ENCODE measurements at places on chromosomes 11 and 22.

GRCh38 chr11:114984611-114985163, 306.4 kb downstream of the NXPE2 start:
- DNase-seq: no peak

DNA sequence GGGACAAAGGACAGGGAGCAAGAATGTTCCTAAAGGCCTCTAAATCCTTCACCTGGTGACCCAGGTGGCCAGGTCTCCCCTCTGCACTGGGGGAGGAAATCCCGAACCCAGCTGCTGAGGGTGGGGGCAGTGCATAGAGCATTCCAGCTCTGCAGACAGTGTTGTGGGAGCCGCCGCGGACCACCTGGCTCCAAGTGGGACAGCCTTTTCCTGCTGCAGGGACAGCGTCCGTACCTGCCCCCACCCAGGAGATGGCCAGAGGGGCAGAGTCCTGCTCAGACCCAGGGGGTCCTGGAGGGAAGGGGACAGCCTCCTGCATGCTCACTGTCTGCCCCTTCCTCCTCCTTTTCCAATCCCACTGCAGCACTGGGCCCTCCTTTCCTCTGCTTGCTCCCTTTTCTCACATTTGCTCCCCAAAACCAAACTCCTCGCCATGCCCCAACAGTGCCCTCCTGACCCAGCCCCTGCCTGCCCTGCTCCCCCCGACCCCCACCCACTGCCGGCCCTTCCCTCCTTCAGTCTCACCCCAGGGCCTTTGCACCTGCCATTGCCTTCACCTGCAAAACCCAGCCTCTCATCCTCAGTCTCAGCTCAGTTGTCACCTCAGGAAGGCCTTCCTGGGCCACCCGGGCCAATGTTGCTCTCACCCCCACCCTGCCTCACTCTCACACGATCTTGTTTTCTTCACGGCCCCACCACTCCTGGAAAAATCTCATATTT, 12.8 kb downstream of the PNPLA5 start:
- DNase-seq: no peak

GRCh38 chr11:96326959-96327358, 16.0 kb downstream of the MAML2 start:
- no peak for DNase-seq

GRCh38 chr11:45252134-45252856, 33.8 kb downstream of the SYT13 start:
- DNase-seq: no peak

DNA sequence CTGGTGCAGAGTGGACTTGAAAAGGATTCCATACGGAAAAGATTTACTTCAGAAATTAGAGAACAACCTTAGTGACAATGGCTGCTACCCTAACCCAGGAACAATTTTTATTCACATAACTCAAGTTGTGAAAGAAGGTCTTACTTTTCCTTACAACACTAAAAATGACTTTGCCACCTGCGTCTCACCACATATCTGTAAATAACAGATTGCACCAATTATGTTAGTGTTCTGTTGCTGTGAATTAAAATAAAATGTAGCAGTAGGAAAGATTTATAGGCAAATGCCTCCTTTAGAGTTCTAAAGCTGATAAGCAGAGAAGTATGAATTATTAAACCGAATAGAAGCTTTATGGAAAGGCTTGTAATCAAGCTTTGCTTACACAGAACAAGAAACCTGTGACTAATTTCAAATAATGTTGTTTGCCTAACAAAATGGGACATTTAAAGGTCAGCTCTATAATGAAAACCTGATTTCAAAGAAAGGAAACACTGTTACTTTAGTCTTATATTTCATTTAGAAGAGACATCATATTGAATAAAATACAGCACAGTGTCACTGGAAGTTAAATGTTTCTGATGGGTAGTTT, 2237.8 kb downstream of the LRRC4C start:
- DNase-seq: no peak
